ENCODE measurements at places on chromosomes 11 and 22.

GRCh38 chr11:122758974-122759373 is 79.3 kb upstream of the CRTAM start:
- no peak for DNase-seq

DNA sequence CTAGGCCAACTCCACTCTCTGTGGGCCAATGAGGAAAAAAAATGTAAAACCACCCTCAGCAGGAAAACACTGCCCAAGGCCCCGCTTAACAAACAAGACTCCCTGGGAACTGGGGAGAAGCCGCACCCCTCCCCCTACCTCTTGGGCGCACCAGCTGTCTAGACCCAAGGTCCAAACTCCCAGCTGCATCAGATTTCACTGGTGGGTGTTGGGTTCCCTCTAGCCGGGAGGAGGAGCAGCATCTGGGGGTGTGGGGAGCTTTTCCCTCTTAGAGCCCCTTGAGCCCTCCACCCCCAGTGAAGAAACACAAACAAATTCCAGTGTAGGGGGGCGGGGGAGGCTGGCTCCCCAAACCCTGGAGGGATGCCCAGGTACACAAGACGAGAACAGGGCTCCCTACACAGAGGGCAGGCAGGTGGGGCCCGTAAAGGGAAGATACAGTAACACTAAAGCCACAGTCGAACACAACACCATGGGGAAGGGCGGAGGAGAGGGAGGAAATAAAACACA is 64.9 kb downstream of the NECTIN1 start:
- no peak for DNase-seq

GRCh38 chr11:35304900-35305460 is 114.4 kb downstream of the SLC1A2 start:
- no peak for DNase-seq

GRCh38 chr22:24977370-24978221 is 25.1 kb downstream of the KIAA1671 start:
- no peak for DNase-seq

DNA sequence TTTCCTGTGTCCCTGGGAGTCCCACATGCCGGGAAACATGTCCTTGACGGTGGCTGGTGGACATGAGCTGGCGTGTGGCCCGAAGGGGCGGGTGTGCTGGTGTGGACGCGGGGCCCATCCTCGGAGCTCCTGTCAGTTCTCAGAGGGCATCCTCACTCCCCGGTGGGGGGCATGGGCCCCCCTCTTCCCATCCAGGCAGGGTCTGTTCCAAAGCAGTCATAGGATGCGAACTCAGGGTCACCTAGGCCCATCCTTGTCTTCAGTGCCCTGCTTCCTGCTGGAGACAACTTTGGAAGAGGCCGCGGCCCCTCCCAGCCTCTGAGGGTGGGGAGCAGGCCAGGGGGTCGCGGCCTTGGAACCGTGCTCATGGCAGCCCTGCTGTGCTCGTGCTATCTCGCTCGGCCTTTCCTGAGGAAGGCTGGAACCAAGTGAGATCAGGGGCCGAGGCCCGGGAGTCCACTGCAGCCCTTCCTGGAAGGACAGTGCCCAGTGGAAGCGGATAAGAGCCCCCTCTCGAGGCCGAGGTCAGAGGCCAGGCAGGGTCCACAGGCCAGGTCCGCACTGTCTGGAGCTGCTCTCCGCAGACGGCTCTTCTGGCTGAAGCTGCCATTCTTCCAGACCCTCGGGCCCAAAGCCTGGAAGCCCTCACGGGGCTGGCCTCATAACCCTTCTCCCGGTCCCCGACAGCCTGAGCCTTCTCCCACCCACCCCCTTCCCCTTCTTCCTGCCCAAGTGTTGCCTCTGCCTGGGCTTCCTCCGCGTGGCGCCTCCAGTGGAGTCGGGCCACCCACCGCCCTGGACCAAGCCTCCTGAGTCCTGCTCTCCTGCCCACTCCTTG is 8.7 kb downstream of the GRK2 start:
- no peak for DNase-seq

DNA sequence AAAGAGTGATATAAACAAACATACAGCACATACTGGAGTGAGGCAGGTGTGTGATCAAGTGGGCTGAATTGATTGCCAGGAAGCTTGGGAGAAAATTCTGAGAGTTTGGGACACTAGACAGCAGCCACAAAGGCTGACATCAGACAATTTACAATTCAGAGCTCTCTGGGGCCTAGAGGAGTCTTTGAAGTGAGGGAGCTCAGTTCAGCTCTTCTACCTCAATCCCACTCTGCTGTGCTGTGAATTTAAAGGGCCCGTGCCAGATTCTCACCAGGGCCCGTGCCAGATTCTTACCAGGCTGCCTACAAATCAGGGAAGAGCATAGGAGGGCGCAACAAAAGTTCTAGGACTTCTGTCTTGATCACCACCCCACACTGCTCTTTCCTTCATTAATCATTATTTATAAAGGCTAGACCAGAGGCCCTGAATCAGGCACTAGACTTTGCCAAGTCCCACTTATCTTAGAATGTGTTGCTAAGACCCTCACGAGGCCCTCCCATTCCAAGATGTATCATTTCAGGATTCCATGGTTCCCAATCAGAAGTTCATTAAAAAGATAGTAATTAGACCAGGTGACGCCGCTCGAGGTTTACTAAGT is 112.4 kb downstream of the KIRREL3 start:
- DNase-seq = no peak

DNA sequence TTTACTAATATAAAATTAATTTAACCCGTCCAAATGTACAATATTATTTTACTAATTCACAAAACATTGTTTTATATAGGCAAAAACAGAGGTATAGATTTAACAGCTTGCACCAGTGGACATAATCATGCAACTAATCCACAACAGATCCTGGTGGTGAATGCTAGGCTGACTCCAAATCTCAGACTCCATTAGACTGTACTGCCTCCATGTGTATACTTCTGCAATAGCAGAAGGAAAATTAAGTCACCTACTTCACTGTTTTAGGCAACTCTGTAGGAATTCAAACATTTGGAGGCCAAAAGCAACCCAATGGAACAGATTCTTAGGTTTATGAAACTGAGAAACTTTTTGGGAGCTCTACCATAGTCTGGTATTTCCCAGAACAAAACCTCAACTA is 30.0 kb upstream of the RAB39A start:
- peak; percentile 66 for DNase-seq

DNA sequence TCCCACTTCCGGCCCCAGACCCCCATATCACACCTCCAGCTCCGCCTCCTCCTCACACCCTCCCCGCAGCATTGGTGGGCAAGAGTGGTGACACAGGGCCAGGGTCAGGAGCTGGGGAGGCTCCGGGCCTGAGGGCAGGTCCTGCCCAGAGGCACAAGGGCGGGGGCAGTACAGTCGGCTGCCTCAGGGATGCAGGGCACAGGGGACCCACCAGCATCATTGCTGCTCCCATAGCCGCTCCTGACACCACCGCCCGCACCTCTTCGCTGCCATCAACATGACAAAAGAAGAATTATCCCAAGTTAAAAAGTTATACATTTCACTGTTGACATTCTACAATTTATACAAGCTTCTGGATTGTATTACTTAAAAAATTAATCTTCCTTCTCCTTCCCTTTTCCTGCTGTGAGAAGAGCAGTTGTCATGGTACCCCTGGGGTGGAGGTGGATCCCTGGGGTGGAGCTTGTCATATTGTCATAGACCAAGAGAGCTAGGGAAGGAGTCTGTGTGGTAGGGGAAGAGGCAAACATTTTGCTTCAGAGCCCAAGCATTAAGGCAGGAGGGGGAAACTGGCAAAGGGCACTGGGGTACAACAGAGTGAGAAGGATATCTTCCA is 4.1 kb downstream of the SBF2 start:
- no peak for DNase-seq

- DNase-seq = no peak
Observed at GRCh38 chr11:80284946-80285785, 844.3 kb upstream of the TENM4 start.

DNA sequence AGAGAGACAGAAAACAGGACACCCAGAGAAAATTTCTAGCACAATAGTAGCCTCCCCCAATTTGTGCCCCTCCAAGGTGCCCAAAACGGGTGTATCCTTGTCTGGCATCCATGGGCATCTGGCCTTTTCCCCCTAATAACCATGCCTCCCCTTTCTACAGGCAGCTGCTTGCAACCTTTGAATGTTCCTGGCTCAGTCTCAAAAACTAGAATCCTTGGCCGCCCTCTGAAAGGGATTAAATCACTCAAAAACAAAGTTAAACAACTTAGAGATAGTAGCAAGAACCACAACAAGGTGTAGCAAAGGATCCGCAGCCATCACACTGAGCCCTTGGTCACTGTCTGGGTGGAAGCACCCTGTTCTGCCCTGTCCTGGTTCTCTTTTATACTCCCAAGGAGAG is 105.6 kb downstream of the MN1 start:
- DNase-seq = no peak

GRCh38 chr11:88300888-88301487 is 36.5 kb downstream of the CTSC start:
- no peak for DNase-seq

GRCh38 chr11:66878474-66878873 is 21.6 kb downstream of the LRFN4 start:
- DNase-seq = no peak

DNA sequence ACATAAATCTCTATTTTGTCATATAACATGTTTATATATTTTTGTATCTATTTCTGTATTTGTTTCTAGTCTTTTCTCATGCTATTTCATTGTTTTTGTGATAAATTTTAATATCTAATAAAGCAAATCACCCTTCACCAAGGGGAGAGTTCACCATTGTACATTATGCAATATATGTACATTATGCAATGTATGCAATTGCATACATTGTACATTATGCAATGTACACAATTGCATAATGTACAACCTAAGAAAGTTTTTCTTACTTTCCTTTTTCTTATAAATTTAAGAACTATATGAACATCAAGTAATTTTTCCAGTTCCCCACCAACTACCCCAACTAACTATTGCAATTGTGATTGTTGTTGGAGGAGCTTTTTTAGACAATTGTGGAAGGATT is 44.1 kb upstream of the GLYATL2 start:
- DNase-seq = peak; percentile 45

DNA sequence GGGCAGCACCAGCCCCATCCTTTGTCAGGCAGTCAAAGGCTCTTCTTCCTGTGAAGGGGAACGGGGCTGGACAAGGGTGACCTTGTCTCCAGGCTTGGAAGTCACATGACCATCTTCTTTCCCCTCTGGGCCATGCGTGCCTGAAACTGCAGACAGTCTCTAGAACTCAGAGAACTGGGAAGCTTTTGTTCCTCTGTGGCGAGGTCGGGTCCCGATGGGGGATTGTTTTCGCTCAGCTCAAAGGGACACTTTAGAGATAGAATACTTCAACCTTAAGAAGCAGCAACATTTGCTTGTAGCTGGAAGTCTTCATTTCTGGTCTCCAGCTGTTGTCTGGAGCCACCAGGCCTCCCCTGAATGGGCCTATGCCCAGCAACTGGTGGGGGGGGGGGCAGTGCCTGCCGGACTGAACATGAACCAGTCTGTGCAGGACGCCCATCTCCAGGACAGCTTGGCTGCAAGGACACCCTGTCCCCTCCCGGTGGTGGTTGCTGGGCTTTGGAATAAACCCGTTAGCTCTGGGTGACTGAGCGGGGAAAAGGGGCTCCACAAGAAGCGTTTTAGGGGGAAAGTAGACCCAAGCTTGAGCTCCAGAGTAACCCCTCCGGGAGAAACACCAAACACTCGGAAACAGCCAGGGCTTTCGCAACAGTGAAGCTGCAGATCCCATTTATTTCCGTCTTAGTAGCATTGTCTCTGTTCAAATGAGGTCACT is 55.7 kb upstream of the EMID1 start:
- no peak for DNase-seq

GRCh38 chr11:96112192-96113128 is 188.6 kb upstream of the MTMR2 start:
- no peak for DNase-seq

GRCh38 chr11:13761250-13761649 is 92.8 kb downstream of the FAR1 start:
- no peak for DNase-seq

DNA sequence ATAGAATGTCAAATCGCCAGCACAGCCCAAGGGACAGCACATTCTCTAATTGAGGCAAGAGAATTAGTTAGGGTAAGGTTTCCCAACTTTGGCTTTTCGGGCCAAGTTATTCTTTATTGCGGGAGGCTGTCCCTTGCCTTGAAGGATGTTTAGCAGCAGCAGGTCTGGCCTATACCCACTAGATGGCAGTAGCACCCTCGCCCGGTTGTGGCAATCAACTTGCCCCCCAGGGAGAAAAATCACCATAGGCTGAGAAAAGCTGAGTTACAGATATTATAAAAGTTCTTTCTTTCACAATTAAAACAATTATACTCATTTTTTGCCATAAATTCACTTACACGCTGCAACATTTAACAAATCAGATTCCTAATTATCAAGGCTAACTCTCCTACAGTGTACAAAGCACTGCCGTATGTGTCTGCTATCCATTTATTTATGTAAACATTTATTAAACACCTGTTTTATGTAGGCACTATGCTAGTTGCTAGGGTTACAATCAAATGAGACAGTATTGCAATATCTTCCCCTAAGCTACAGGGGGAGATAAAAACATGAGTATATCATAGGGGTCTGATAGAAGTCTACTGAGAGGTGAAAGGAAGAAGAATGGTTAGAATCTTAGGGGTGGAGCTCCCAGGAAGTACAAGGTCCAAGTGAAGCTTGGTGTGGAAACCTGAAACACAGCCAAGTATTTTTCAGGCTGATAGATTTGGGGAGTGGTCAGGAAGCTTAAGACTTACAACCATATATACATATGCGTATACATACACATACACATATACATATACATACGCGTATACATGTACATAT is 452.3 kb downstream of the RAB38 start:
- peak; percentile 60 for DNase-seq

- DNase-seq = no peak
Observed at GRCh38 chr22:37036655-37037377, 14.7 kb upstream of the KCTD17 start.

- DNase-seq = no peak
Observed at GRCh38 chr11:26704249-26704648, 17.6 kb downstream of the SLC5A12 start.

- no peak for DNase-seq
Observed at GRCh38 chr22:44634426-44635321, 67.3 kb upstream of the PRR5 start.

GRCh38 chr11:119787074-119787461 is 58.1 kb upstream of the NECTIN1 start:
- DNase-seq = no peak

GRCh38 chr22:25366408-25366807 is 147.0 kb downstream of the CRYBB2 start:
- DNase-seq = no peak

- DNase-seq = peak; percentile 74
Observed at GRCh38 chr11:33829430-33830141, 55.3 kb upstream of the FBXO3 start.

DNA sequence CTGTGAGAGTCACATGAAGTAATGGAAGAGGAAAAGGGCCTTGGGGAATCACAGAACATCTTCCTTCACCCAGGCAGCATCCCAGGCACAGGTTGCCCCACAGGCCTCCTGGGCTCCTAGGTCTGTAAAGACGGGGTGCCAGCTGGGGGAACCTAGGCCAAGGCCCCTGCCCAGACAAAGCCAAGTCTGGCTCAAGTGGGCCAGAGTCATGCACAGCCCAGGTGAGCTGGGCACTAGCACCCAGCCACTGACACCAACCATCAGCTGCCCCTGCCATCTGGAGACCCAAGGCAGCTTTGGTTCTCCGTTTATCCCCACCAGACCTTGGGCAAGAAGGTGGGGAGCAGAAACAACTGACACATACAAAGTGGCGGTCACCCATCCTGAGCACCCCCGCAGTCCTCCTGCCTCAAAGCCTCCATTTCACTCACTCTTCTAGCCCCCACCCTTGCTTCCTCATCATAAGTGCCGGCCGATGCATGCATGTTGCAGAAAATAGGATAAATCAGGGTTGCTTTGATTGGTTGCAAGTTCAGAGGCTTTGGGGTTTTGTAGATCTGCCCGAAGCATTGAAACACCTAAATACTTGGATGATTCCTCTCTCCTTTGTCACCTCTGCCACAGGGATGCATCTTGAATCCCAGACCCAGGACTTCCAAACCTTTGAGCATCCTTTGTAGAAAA is 26.5 kb upstream of the TMPRSS4 start:
- DNase-seq = no peak
